ENCODE measurements at places on chromosomes 1 and 21.
A peak's percentile ranks its signal among the peaks of the same experiment; 100 is the strongest.

- H3K4me1 ChIP-seq, result peaks cover 3% of the 10 kb centered on the region
- H3K36me3 ChIP-seq, result no peaks in the 10 kb centered on the region
- no peaks in the 10 kb centered on the region for H3K27me3 ChIP-seq
These were observed 24.0 kb downstream of the USP25 start for GRCh38 chr21:15753741-15754140.

- H3K27ac ChIP-seq, result no peak overlapping the region
- H3K4me1 ChIP-seq, result peaks cover 4% of the 10 kb centered on the region
- no peaks in the 10 kb centered on the region for H3K27me3 ChIP-seq
- ATAC-seq, result no peak
- H3K36me3 ChIP-seq, result no peaks in the 10 kb centered on the region
These were observed 96.0 kb upstream of the DUSP10 start for GRCh38 chr1:221837896-221838295.

GRCh38 chr1:93763704-93764365, 82.2 kb upstream of the BCAR3 start:
- no peak for ATAC-seq
- H3K27me3 ChIP-seq, result no peaks in the 10 kb centered on the region
- H3K4me1 ChIP-seq, result peaks cover 18% of the 10 kb centered on the region
- no peak overlapping the region for H3K4me3 ChIP-seq
- no peak overlapping the region for H3K27ac ChIP-seq

DNA sequence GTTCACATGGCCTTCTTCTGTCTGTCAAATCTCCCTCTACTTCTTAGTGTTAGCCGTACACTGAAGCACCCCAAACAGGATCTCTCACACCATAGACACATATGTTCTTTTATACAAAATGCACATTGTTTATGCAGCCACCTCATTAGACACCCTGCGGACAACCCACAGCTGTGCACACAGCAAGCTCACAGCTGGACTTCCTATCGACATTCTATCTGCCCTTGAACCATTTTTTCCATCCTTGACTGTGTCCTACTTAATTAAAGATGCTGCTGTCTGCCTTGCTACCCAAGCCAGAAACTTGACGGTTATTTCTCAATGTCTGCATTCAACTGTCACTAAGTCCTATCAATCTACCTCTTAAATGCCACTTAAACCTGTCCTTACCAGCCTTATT, 3.2 kb upstream of the ZBTB21 start:
- no peak overlapping the region for H3K4me3 ChIP-seq
- H3K36me3 ChIP-seq, result no peaks in the 10 kb centered on the region
- no peaks in the 10 kb centered on the region for H3K27me3 ChIP-seq
- H3K27ac ChIP-seq, result no peak overlapping the region
- H3K4me1 ChIP-seq, result peaks cover 17% of the 10 kb centered on the region

GRCh38 chr1:89008511-89008910, 14.2 kb downstream of the GBP3 start:
- no peak overlapping the region for H3K27ac ChIP-seq
- H3K27me3 ChIP-seq, result no peaks in the 10 kb centered on the region
- H3K4me3 ChIP-seq, result no peak overlapping the region
- no peak for ATAC-seq

GRCh38 chr21:25331286-25331685, 276.0 kb downstream of the MRPL39 start:
- H3K27me3 ChIP-seq, result no peaks in the 10 kb centered on the region
- no peak for ATAC-seq
- no peaks in the 10 kb centered on the region for H3K4me1 ChIP-seq
- H3K4me3 ChIP-seq, result no peak overlapping the region
- no peaks in the 10 kb centered on the region for H3K36me3 ChIP-seq
- H3K27ac ChIP-seq, result no peak overlapping the region

GRCh38 chr1:37474046-37474696, at the start of gene ZC3H12A:
Gene ZC3H12A (plus strand): TSS chr1:37474580. CDS start chr1:37475497, 917 bp downstream.
- H3K4me1 ChIP-seq, result peaks cover 63% of the 10 kb centered on the region
- peak within 1 kb of the TSS; percentile 96 for H3K27ac ChIP-seq
- no peaks in the 10 kb centered on the region for H3K27me3 ChIP-seq
- H3K4me3 ChIP-seq, result peak within 1 kb of the TSS; percentile 80
- H3K36me3 ChIP-seq, result no peaks in the 10 kb centered on the region
- ATAC-seq, result peak; percentile 87

GRCh38 chr1:204712708-204713430, 27.3 kb upstream of the LRRN2 start:
- no peaks in the 10 kb centered on the region for H3K36me3 ChIP-seq
- peaks cover 33% of the 10 kb centered on the region for H3K27me3 ChIP-seq
- H3K4me3 ChIP-seq, result no peak overlapping the region
- H3K4me1 ChIP-seq, result peaks cover 9% of the 10 kb centered on the region
- H3K27ac ChIP-seq, result no peak overlapping the region
- ATAC-seq, result no peak

DNA sequence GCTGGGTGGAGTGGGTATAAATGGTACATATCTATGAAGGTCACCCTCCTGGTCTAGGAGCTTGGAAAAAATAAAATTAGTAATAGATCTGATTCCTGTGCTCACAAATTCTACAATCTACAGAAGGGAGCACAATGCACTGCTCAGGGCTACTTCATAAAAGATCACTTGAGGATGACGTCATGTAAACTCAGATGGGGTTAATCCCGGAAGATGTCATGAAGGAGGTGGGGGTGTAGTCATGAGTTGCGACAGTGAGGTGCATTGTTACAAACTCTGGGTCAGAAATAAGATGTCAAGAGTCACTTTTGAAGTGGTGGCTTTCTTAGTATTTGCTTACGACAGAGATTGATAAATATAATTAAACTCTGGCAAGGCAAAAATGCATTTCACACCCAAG, 68.2 kb downstream of the LHX9 start:
- no peaks in the 10 kb centered on the region for H3K27me3 ChIP-seq
- no peaks in the 10 kb centered on the region for H3K4me1 ChIP-seq
- H3K36me3 ChIP-seq, result no peaks in the 10 kb centered on the region
- no peak overlapping the region for H3K27ac ChIP-seq
- no peak for ATAC-seq
- no peak overlapping the region for H3K4me3 ChIP-seq

- H3K4me3 ChIP-seq, result no peak overlapping the region
- no peaks in the 10 kb centered on the region for H3K4me1 ChIP-seq
- ATAC-seq, result no peak
- H3K27me3 ChIP-seq, result no peaks in the 10 kb centered on the region
- H3K36me3 ChIP-seq, result no peaks in the 10 kb centered on the region
These were observed 103.8 kb downstream of the EPHB2 start for GRCh38 chr1:22814176-22815042.

DNA sequence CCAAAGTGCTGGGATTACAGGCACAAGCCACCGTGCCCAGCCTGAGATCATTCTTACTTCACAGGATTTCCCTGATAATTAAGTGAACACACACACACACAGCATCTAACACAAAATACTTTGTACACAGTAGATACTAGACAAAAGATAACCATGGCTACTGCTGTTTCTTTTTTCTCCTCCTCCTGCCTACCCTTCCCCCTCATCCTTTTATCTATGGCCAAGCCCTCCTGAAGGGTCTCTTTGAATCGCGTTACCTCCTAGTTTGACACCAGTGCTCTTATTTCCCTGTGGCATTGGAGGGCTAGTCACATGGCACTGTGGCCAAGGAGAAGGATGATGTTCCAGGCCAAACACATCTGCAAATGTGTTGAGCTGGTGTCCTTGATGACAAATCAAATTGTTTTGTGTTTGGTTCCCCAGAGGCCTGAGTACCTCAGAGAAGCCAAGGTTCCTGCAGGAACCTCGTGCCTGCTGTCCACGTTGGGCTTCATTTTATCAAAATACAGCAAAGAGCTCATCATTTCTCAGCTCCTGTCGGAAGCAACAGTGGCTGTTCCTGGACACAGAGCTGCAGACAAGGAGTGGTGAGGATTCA, 20.6 kb downstream of the NDUFS5 start:
- no peak for ATAC-seq
- peaks cover 60% of the 10 kb centered on the region for H3K36me3 ChIP-seq
- peak overlapping the region; percentile 63 for H3K27ac ChIP-seq
- peaks cover 6% of the 10 kb centered on the region for H3K4me1 ChIP-seq
- no peak overlapping the region for H3K4me3 ChIP-seq
